ENCODE measurements at places on chromosomes 3 and 15.

DNA sequence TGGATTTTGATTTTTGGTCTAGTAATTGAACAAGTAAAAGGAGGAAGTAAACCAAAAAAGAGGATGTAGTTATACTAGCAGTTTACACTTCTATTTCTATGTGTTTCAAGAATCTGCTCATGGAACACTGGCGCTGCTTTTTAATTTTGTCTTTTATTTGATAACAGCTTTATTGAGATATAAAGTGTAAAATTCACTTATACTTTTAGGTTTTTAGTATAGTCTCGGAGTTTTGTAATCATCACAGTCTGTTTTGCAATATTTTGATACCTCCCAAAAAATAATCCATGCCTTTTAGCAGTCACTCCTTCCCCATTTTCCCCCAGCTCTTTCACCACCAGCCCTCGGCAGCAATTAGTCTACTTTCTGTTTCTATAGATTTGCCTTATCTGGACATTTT is 18.0 kb downstream of the UBE2E2 start:
- no peak for DNase-seq

DNA sequence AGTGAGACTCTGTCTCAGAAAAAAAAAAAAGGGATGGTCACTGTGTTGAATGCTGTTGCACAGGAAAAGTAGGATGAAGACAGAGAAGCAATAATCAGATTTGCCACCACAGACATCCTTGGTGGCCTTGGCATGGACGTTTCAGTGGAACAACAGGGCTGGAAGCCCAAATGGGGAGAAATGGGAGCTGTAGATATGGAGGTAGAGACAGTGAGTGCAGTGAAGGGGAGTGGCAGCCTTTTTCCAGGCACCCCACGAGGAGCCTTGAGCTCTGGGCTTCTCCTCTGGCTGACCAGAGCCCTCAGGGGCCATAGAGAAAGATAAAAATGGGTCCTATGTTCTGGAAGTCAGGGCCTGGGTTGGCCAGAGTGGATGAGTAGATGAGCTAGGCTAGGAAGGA is 12.3 kb upstream of the DOCK3 start:
- DNase-seq: no peak

DNA sequence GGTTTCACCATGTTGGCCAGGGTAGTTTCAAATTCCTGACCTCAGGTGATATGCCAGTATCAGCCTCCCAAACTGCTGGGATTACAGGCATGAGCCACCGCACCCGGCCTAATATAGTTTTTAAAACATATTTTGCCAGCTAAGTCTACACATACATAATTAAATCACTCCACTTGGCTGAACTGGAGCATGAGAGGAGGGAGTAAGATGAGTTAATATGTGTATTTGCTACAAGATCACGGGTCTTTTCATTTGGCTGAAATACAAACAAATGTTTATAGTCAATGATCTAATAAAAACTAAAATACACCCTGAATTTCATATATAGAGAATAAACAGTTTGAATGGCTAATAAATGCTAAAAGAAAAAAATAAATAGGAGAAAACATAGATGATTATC is 25.3 kb downstream of the SLC30A4 start:
- DNase-seq: no peak

DNA sequence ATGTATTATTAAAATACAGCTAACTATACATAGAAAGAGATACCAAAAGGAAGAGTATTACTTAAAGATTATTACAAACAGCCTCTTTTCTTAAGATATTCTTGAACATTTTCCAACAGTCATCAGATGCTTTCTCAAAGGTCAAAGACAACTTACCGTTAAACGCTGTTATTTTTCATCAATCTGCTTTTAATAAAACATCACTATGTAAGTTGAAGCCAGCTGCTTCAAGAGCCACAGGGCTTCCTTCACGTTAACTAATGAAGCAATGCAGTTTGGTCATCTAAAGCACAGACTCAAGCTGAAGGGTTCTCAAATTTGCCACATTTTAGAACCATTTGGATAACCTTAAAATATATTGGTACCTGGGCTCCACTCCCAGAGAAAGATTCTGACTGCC is 578.8 kb downstream of the ROBO2 start:
- DNase-seq: no peak

All from GM23338 (cell line).